Progenitor cell of endocrine pancreas (in vitro differentiated cells): ENCODE measurements at places on chromosomes 12 and 14. TPM values are rescaled to one million over a fixed set of nuclear protein-coding genes. Genes with fewer than 3 reads are reported as not detected.

The FGF23 gene
- 0.14 and 0.40 TPM in 2 replicates for total RNA-seq

The CMKLR1 gene
- not detected in 2 replicates for total RNA-seq

The IRAK3 gene
- 0.02 TPM in 1 of 2 replicates, not detected in the other for total RNA-seq

The RNASE3 gene
- total RNA-seq: not detected in 2 replicates

The RERGL gene
- not detected in 2 replicates for total RNA-seq

The LAG3 gene
- 2.2 and 2.5 TPM in 2 replicates for total RNA-seq

The PPP1R1A gene
- total RNA-seq: 22.1 and 22.3 TPM in 2 replicates

The KRT74 gene
- total RNA-seq: not detected in 2 replicates

The RFLNA gene
- 19.0 and 20.8 TPM in 2 replicates for total RNA-seq

The STAT2 gene
- total RNA-seq: 158 and 163 TPM in 2 replicates

The GPR84 gene
- not detected in 2 replicates for total RNA-seq

The KRT8 gene
- 1,180 and 1,246 TPM in 2 replicates for total RNA-seq

The KERA gene
- not detected in 2 replicates for total RNA-seq

The SRGAP1 gene
- total RNA-seq: 17.8 and 23.1 TPM in 2 replicates

The FLRT2 gene
- 312 and 318 TPM in 2 replicates for total RNA-seq

The TRPV4 gene
- total RNA-seq: 5.2 and 7.3 TPM in 2 replicates

The SERPINA9 gene
- not detected in 2 replicates for total RNA-seq

The SIX6 gene
- total RNA-seq: not detected in 2 replicates

The CDCA3 gene
- 36.1 and 40.6 TPM in 2 replicates for total RNA-seq

The PTPRQ gene
- total RNA-seq: 0.16 and 0.19 TPM in 2 replicates

The AICDA gene
- total RNA-seq: not detected in 2 replicates

The BCL2L14 gene
- 1.1 and 1.4 TPM in 2 replicates for total RNA-seq

The HOXC12 gene
- total RNA-seq: not detected in 2 replicates

The DPF3 gene
- total RNA-seq: 2.2 and 3.0 TPM in 2 replicates

The EP400 gene
- 63.0 and 66.6 TPM in 2 replicates for total RNA-seq

The HOXC4 gene
- 19.6 and 19.8 TPM in 2 replicates for total RNA-seq

The DMAC2L gene
- total RNA-seq: 19.6 and 21.7 TPM in 2 replicates

The CMA1 gene
- not detected in 2 replicates for total RNA-seq

The HELB gene
- total RNA-seq: 7.0 and 7.1 TPM in 2 replicates

The MMP19 gene
- 0.62 and 0.89 TPM in 2 replicates for total RNA-seq

The PRPH gene
- 0.60 and 0.62 TPM in 2 replicates for total RNA-seq

The EML5 gene
- total RNA-seq: 6.0 and 6.1 TPM in 2 replicates

The TMTC3 gene
- total RNA-seq: 35.2 TPM in 2 replicates

The CCDC196 gene
- total RNA-seq: not detected in 2 replicates

The PDZRN4 gene
- total RNA-seq: 0.11 and 0.12 TPM in 2 replicates

The GNG2 gene
- total RNA-seq: 8.8 and 9.3 TPM in 2 replicates

The AJUBA gene
- total RNA-seq: 97.1 and 104 TPM in 2 replicates

The KRT75 gene
- total RNA-seq: not detected in 2 replicates

The ACOT6 gene
- not detected in 2 replicates for total RNA-seq

The DDX55 gene
- 33.0 and 33.5 TPM in 2 replicates for total RNA-seq
